Stimulated activated CD4-positive, alpha-beta T cell treated with anti-CD3 and anti-CD28 coated beads, TNF-alpha, amount 100 ng/mL, for 48 hours (primary cell): ENCODE measurements at places on chromosomes 11 and 22.

GRCh38 chr22:38871360-38872171 is 450 bp downstream of the CBX6 start:
- peak; percentile 35 for DNase-seq

DNA sequence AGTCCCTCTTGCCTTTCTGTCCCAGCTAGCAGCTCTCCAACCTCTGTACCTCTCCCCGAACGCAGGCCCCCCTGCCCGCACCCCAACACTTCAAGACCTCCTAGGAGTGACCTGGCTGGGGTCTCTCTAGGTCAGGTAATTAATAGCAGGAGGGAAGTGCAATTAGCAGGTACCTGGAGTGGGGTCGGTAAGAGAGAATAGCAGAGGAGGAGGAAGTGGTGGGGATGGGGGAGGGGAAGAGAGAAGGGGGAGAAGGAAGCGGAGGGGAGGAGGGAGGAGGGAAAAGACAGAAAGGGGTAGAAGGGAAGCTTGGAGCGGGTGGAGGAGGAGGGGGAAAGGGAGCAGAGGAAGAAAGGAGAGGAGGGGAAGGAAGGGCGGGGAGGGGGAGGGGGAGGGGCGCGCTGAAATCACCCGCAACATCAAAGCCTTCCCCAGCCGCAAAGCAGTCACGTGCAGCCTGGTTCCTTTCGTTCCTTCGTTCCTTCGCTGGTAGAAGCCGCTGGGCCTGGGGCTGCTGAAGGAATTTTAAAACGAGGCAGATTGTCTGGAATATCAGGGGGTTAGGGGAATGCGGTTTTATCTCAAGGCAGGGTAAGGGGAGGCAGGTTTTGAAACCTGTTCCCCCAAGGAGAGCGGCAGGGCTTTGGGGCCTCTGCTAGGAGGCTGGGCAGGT is 29.3 kb upstream of the TCF20 start:
- no peak for DNase-seq

DNA sequence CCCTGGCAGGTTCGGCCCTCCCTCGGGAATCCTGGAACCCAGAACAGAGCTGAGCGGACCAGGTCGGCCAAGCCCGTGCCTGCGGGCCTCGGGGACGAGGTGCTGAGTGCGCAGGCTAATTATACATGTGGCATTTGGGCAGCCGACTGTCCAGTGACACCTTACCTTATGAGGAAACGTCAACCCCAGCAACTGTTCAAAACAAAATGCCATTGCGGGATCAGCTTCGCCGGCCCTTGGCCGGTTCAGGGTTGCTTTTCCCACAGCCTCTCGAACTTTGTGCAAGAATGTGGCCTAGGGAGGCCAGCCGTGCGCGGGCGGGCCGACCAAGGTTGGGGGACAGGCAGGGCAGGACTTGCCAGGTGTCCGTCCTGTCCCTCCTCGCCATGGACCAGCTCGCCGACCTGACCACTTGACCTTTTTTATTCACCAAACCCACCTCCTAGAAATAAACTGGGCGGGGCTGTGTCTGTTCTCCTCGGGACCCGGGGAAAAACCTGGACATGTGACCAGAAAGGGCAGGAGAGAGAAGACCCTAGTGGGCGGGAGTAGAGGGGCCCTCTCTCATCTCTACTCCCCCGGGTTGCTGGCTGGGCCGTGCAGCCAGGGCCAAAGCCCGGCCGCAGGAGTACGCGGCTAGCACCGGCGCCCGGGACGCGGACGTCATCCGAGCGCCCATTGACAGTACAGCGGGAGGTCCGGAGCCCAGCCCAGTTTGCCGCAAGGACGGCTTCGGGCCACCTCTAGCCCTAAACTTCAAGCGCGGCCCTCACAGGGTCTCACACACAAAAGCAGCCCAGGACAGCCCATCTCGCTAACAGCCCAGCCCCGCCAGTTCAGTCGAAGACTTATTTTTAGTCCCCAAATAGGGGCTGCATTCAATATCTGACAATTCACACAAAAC is 134.3 kb upstream of the C11orf58 start:
- no peak for DNase-seq

GRCh38 chr11:57932105-57932504 is 91.6 kb upstream of the OR9Q1 start:
- no peak for DNase-seq

DNA sequence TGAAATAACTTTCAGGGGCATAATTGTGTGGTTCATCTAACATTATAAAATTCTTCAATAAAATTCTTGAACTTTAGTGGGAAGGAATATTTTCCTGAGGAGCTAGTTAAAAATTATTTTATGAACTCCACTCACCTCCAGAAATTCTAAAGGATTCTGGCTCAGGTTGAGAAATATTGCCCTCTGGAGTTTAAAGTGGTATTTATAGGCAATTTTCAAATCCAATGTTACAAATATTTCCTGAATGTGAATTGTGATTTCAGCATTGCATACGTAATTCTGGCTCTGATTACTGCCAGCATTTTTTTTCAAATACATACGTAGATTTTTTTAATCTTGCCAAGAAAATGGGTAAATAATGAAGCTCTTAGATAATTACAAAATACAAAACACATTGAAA is 598.2 kb upstream of the ANO3 start:
- no peak for DNase-seq

DNA sequence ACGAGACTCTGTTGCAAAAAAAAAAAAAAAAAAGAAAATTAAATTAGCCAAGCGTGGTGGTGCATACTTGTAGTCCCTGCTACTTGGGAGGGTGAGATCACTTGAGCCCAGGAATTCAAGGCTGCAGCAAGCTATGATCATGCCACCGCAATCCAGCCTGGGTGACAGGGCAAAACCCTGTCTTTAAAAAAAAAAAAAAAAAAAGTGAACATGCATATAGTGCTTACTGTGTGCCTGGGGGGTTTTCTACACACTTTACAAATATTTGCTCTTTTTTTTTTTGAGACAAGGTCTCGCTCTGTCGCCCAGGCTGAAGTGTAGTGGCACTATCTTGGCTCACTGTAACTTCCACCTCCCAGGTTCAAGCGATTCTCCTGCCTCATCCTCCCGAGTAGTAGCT is 12.9 kb downstream of the TPST2 start:
- no peak for DNase-seq

- no peak for DNase-seq
Measured at GRCh38 chr11:41779401-41779960, 320.0 kb upstream of the LRRC4C start.

DNA sequence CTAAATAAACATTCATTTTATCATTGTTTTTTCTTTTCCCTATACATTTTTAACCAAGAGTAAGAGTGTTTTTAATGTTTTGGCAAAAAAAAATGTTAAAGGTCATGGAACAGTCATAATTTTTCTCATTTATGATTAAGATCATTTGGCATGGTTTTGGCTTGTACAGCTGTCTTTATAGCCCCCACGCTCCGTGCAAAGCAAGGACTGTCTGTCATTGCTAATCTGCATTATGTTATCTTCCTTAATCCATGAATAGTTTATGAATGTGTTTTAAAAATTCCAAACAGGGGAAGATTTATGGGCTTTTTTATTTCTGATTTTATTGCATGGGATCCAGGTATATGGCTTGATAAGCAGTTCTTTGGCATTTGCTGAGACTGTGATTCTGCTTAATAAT is 28.1 kb downstream of the PGM2L1 start:
- no peak for DNase-seq

DNA sequence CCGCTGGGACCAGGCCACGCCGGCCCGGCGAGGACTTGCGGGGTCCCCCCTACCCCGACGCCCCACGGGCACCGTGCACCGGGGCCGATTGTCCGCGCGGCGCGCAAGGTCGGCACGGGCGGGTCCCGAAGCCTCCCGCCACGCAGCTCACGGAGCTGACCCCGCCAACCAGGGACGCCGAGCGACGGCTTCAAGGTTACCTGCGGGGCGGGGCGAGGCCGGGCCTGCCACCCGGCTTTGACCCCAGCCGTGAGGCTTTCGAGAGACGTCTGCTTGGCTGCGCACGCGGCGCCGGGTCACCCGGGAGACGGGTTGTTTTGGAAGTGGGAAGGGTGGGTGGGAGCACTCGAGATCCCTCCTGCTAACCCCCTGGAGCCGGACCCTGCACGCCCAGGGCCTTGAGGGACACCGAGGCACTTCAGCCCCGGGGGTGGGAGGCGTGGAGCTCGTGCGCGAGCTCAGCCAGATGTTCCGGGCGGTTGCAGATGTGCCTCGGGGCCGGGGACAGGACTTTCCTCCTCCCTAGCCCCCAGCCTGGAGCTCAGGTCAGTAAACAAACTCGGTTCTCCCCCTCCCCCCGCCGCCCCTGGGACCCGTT is 3.2 kb upstream of the WNT11 start:
- DNase-seq, result no peak

DNA sequence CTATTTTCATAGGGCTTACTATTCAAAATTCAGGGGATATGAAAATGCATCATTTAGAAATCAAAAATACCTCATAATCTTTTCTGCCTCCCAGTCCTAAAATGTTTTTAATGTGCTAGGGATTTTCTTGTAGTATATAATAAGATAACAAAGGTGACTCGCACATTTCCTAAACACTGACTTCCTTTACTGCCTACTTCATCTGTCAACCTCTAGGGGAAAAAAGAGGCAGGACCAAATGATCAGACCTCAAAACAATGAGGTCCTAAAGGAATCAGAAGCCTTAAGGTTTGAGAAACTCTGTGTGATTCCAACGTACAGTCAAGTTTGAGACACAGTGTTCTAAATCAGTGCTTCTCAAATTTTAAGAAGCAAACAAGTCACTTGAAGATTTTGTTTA is 56.1 kb upstream of the POU2AF2 start:
- DNase-seq, result no peak

- no peak for DNase-seq
Measured at GRCh38 chr11:112440518-112440917, 179.9 kb upstream of the PLET1 start.

DNA sequence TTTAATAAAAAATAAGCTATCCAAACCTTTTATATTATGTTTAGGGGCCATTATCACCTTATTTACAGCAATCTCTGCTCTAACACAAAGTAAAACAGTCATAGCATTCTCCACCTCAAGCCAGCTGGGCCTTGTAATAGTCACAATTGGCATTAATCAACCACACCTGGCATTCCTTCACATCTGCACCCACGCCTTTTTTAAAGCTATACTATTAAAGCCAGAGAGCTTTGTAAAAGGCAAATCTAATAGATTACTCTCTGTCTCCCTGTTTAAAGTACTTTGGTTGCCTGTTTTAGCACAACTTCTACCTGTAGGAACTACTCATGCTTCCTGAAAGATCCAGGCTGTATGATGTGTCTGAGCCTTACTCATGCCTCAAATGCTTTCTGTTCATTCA is 113.1 kb downstream of the CSNK2A3 start:
- DNase-seq, result no peak

- DNase-seq, result no peak
Measured at GRCh38 chr11:19458231-19458630, 217.5 kb upstream of the E2F8 start.

DNA sequence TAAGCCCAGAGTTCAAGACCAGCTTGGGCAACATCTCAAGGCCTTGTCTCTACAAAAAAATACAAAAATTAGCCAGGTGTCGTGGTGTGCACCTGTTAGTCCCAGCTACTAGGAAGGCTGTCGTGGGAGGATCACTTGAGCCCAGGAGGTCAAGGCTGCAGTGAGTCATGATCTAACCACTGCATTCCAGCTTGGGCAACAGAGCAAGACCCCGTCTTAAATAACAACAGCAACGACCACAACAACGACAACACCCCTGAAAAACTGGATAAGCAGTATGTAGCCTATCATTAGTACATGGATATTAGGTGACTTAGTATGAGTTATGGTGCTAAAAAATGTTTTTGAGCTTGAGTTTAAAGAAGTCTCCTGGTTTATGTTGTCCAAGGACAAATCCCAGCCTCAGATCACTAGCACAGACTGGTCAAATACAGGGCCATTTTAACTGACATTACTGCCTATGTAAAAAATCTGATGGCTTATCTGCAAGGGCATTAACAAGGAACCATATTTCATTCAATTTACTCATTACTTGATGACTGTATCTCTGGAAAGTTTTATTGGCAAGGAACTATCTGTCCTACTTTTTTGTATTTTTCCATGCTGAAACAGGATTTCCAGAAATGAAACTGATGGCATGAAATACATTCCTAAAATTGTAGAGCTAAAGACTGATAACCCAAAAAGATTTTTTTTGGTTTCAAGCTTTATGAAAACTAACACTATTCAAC is 23.4 kb downstream of the C2CD3 start:
- DNase-seq, result no peak

DNA sequence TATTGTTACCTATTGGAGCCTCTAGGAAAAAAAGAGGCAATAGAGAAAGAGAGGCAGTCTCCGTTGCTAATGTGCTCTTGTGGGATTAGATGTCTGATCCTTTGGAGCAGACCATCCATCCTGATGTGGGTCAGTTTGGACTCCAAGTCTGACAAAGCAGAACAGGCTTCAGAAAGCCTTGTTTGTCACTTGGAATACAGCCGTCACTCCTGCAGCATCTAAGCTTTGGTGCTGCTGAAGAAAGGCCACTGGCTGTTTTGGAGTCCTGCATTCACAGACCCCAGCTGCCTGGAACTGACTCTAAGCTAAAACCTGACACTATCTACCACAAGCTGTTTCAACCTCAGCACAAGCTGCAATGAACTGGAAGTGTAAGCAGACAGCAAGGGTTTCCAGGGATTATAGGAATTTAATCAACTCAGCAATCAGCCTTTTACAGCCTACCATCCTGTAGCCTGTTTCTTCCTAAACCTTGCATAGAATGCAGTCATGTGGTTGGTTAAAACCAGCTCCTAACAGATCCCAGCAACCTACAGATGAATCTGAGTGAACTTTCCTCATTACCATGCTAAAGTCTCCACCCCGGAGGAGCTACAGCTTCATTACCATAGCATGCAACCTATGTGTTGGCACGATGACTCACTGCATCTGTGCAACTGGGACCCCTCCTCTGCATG is 3.7 kb upstream of the PLAAT4 start:
- no peak for DNase-seq

GRCh38 chr22:39176143-39176713 is 23.7 kb upstream of the CBX7 start:
- no peak for DNase-seq
